ENCODE measurements at places on chromosomes 13 and 19.

GRCh38 chr19:2288338-2288817 is 6.4 kb upstream of the PEAK3 start:
- no peak for DNase-seq

DNA sequence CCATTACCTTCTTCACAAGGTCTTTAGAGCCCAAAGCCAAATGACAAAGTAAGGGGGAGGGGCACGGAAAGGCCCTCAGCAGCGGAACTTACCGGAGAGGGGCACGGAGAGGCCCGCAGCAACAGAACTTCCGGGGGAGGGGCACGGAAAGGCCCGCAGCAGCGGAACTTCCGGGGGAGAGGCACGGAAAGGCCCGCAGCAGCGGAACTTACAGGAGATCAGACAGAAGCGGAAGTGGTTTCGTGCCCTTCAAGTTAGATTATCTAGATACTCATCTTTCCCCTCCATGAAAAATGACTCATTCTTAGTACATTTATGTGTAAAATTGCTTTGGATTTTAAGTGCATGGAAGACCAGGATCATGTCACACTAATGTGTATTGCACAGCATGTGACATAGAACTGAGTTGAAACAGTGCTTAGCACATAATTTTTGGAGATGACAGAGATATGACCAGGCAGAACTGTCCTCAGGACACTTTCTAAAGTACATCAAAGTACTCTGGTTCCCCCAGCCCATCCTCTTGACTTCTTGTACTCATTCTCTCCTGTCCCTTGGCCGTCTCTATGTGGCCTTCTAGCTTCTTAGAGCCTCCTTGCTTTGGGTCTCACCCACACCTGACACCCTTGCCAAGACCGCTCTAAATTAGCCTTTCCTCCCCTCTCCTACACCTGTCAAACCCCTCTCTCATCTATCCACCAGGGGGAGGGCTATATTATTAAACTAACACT is 25.7 kb upstream of the TPTE2 start:
- peak; percentile 68 for DNase-seq

DNA sequence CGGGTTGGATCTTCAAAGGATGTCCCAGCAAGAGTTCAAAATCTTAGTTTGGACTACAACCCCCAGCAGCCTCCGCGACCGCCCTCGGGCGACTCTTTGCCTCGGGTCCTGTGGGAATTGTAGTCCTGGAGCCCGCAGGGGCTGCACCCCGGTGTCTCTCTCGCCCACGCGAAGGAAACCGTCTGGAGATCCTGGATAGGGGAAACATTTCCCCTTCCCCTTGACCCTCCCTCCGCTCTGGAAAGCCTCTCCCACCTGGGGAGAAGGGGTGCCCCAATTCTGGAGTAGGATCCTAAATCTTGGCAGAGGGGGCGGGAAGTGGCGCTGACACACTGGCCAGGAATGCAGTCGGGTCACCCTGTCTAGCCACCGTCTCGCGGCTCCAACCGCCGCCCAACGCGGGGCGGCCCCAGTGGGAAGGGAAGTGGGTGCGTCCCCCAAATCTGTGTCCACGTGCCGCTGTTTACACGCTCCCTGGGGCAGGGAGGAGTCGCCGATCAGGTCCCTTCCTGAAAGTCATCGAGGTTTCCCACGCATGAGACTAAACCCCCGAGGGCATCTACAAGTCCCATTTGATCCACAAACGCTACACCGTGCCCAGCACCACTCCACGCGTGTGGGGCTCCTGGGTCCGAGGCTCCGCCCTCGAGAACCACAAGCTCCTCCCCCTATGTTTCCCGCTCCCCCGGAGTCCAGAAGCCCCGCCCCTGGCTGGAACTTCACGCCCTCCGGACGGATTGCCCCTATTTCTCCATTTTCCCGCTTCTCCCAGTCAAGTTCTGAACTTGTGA is 761 bp upstream of the PPP1R13L start:
- DNase-seq: peak; percentile 81

DNA sequence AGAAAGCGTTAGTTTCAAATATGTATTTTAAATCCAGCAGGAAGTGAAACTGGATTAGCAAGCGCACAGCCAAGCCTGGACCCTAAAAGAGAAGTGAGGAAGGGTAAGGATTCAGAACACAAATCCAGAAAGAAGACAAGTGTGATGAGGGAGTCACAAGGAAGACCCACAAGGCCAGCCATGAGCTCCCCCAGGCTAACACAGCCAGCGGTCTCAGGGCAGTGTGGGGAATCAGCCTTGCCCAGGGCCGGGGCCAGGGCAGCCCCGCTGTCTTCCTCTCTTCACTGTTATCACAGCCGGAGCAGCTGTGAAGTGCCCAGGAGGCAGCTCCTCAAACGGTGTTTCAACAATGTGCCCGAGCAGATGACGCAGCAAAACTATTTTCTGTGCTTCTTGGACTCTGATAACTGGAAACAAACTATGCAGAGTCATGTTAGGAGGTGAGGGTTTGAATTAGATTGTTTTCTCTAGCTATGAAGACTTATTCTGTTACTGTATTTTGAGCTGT is 12.2 kb upstream of the CDC16 start:
- DNase-seq: peak; percentile 88

DNA sequence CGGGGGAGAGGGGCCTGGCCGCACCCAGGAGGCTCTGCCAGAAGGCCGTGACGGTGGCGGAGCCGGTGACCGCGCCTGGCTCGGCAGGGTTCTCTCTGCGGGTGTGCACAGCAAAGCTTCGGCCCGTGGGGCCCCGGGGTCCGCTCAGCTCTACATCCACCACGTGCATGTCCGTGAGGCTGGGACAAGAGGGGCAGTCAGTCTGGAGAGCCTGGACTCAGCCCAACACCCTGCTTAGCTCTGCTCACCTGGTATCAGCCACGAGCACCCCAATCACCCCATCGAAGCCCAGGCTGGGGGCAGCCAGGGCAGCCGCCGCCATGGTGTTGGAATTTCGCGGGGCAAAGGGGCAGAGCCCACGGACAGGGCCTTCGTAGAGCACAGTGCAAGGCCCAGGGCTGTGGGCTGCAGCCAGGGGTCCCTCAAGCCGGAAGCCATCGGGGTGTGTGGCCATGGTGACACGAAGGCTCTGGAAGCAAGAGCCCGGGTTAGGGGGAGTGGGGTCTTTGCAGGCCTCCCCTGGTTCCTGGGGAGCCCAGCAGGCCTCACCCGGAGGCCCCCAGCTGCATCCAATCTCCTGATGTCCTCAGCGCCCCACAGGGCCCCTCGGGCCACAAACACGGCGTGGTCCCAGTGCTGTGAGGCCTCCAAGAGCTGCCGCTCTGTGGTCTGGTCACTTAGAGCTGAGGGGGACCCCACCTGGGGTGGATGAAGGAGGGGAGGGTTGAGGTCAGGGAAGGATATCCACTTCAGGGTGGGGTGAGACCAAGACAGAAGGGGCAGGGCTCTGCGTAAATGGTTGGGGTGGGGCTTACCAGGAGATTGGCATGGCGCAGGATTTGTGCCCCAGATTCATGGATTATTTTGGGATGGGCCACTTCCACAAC is 1.4 kb downstream of the ASPDH start:
- no peak for DNase-seq

DNA sequence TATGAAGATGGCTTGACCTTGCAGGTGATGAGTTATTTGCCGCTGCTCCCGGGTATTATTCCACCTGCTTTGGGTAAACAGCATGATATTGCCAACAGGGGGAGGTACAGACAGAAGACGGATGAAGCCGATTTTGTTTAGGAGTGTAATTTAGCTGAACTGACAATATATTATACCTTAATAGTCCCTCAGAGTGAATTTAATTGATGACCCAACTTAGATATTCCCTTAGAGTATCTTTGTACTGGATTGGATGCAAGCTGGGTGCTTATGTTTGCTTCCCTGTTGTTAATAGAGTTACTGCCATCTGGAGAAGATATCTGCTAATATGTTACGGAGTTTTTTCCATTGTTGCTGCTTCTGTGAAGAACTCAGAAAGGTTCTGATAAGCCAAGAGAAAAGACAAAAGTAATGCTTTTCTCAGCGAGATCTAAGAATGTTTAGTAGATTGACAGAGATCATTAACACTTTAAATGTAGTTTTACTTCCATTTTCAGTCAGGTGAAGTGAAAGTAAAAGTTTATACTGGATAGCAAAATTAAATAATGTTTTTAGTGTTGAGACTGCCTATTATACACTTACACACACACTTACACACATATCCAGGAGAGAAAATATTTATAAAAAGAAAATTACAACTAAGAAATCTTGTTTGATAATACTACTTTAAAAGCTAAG is 2220.8 kb upstream of the PCDH20 start:
- no peak for DNase-seq

DNA sequence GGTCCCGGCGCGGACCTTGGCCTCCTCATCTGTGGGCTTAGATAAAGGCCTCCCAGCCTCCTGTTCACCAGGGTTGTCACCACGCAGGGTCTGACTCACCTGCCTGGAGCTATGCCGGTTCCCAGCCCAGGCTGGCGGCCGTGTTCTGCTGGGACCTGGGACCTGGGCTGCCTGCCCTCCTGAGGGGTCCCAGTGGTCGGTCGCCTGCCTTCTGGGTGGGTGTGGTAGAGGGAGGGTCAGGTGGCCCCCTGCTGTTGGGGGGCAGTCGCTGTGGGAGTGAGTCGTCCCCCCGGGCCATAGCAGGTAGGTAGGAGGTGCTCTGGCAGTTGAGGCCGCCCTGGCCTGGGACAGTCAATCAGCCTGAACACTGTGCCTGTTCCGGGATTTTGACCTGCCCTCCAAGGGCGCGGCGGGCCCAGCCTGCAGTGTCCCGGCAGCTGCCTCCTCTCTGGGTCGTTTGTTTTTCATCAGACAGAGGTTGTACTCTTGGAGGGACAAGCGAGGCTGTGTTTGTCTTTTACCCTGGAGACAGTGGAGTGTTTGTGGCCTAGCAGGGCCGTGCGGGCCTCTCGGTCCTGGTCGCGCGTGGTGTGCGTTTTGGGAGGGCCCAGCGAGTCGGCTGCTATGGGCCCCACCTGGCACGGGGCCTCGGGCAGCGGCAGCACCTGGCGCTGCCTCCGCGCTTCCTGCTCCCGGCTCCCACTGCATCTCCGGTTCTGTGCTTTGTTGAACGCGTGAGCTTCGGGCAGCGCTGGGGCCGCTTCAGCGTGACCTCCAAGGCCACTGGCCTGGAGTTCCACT is 2.6 kb downstream of the ADAT3 start:
- DNase-seq: no peak
